Spinal cord (tissue), 10 donors: ENCODE measurements at places on chromosomes 12 and 14.

DNA sequence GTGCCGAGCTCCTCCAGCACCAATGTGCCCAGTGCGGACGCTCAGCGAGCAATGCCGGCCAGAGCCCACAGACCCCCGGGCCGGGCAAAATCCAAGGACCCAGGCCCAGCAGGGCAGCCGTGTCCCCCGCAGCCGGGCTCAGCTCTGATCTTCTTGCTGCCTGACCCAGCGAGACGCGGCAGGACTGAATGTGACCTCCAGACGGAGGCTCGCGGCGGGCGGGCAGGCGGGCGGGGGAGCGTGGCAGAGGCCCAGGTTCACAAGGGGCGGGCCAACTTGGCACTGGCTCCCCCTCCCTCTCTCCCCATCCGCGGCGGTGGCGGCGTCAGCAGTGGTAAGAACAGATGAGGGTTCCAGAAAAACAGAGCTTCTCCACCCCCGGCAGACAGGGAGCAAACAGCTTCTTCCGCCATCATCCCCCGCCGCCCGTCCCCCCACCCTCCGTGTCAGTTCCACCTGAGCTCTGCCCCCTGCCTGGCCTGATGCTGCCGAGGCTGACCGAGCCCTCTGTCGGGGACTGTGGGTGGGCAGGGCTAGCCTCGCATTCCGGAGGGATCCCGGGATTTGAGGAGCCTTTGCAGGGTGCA is 94.3 kb downstream of the RFLNA start:
- no peak for DNase-seq

GRCh38 chr12:127809275-127809674 is 457.7 kb upstream of the TMEM132C start:
- DNase-seq, result no peak

- no peak for DNase-seq
Measured at GRCh38 chr12:30988086-30988485, 61.5 kb downstream of the TSPAN11 start.

DNA sequence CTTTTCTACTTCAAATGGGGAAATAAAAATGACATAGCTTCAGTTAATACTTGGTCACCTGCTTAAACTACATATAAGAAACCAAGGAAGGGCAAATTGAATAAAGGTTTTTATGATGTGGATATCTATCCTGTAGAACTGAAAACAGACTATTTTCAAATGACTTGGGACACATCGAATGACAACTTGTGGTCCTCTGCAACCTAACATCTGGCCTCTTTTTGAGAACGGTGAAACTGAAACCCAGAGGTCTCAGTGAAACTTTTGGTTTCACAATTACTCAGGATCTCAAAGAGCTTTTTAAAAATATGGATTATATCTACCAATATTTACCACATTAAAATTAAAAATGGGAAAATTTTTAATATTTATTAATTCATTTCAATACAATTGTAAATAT is 65.2 kb downstream of the PPP2R5E start:
- no peak for DNase-seq

DNA sequence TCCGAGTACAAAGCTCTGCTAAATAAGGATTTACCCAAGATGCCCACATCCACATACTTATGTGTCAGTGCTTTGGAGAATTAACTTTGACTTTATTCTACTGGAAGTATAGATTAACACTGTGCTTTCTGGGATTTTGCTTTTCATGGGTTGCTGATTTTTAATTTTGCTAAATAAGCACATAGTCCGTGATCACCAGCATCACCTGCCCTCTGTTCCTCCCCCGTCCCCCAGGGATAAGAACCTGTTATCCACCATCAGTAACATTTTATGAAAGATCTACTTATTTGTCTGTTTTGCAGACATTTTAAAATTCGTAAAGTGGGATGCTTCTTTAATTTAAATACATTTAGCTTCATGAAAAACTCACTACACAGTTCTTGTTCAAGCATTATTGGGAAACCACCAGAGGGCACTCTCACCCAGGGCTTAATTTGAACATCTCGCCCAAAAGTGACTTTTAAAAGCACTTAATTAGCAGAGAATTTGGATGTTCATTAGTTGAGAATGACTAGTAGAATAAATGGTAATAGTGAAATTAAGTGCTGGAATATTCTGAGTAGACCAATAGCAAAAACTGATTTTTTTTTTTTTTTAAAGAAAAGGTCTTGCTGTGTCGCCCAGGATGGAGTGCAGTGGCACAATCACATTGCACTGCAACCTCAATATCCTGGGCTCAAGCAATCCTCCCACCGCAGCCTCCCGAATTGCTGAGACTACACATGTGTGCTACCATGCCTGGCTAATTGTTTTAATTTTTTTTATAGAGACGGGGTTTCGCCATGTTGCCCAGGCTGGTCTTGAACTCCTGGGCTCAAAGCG is 35.7 kb downstream of the MRPL42 start:
- peak; percentile 55 for DNase-seq

- no peak for DNase-seq
Measured at GRCh38 chr12:66746489-66747201, 67.8 kb upstream of the GRIP1 start.

- no peak for DNase-seq
Measured at GRCh38 chr14:87992346-87992717, 650 bp downstream of the GALC start.

GRCh38 chr12:114949058-114949820 is 265.3 kb upstream of the TBX3 start:
- no peak for DNase-seq

GRCh38 chr14:45698462-45699134 is 445.6 kb upstream of the MIS18BP1 start:
- DNase-seq, result no peak

- DNase-seq, result no peak
Measured at GRCh38 chr12:76192416-76192815, 107.9 kb upstream of the NAP1L1 start.

- DNase-seq, result no peak
Measured at GRCh38 chr12:71686658-71687025, 760 bp downstream of the TMEM19 start.

DNA sequence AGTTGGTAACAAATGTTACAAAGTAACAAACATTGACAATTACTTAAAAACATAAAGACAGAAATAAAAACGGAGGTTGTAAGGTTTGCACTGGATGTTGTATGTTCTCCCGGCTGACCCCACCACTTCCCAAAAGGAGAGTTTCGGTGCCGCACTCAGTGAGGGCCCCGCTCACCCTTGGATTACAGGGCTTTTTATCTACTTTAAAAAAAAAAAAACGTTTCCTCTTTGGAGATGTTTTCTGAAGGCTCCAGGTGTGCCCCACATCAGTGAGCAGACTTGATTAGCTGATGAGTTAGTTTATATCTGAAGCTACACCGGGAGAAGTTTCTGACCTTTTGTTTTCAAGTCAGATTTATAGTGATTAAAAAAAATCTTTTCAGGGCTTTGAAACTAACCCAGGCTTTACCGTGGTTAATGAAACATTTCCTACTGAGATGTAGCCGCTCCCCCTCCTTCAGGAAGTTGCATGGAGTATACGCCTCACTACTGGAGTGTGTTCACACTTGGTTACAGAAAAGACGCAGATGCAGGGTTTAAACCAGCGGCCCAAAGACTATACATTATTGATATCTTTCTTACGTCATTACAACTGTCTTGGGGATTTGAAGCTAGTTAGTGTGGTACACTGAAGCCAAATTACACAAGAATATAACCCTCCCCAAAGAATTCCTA is 38.0 kb upstream of the BCL7A start:
- no peak for DNase-seq

GRCh38 chr12:105454688-105455087 is 124.2 kb downstream of the C12orf75 start:
- DNase-seq, result no peak

DNA sequence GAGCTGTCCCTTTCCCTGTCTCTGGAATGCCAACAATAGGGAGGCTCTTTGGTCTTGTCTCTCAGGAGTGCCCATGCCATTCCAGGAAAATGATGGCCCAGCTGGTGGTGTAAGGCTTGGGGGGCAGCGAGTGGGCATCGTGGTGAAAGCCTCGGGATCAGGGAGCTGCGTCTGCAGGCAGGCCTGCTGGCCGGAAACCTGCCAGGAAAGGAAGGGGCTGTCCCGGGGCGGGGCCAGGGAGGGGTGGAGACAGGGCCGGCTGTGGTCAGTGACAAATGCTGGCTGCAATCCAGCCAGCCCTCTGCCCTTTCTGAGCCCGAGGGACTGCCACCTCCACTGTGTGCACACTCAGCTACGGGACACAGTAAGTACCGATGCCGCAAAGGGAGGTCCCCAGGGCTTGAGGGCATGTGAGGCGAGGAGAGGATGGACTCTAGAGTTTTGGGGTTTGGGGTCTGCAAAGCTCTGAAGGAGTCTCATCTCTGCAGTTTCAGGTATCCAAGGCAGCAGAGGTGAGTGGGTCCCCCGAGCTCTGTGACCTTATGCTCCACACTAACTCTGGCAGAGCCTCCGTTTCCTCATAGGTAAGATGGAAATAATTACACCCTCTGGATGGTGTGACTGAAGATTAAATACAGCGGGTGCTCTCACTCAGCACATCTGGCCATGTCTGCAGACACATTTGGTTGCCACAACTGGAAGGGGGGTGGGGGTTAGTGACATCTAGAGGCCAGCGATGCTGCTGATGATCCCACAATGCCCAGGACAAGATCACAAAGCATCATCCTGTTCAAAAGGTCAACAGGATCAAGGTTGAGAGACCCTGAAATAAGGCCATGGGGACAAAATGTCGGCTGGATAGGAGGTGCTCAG is at the start of gene SERPINA5:
Gene SERPINA5, plus strand, starts transcription at position 300 of the 873 bp plus-strand sequence. CDS start 5,937 bp downstream, outside the sequence.
- no peak for DNase-seq

- no peak for DNase-seq
Measured at GRCh38 chr14:59394268-59394667, 70.9 kb downstream of the GPR135 start.

- no peak for DNase-seq
Measured at GRCh38 chr12:117093431-117093830, 5.8 kb downstream of the TESC start.

DNA sequence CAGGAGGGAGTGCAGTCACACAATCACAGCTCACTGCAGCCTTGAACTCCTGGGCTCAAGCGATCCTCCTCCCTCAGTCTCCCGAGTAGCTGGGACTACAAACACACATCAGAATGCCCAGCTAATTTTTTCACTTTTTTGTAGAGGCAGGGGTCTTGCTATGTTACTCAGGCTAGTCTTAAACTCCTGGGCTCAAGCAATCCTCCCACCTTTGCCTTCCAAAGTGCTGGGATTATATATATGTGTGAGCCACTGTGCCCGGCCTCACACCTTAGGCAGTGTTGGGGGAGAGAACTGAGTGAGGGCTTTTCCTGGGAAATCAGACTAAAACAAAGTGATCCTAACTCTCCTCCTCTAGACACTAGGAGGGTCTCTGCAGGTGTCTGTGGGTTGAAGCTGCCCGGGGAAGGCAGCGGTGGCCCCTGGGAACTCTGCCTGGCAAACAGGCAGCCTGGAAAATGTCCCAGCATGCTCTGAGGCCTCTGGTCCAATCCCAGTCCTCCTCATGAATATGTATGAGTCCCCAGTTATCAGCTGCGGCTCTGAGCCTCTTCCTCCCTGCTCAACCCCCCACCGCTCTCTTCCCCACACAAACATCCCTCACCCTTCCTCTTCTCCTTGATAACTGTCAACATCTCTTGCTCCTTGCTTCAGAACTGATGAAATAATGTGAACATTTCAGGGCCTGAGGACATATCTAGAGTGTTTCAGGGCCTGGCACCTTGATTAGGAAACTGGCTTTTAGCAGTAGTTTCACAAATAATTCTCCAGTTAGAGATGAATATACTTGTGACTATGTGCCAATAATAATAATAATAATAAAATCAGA is 7.9 kb upstream of the NAA25 start:
- peak; percentile 91 for DNase-seq

GRCh38 chr12:90166012-90166411 is 457.4 kb upstream of the ATP2B1 start:
- DNase-seq, result no peak

DNA sequence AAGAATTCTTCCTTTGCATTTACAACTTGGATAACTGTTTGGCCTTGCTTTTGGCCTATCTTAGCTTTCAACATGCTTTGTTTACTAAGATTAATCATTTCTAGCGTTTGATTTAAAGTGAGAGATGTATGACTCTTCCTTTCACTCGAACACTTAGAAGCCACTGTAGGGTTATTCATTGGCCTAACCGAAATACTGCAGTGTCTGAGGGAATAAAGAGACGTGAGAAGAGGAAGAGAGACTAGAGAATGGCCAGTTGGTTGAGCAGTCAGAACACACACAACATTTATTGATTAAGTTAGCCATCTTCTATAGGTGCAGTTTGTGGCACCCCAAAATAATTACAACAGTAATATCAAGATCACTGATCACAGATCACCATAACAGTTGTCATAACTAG is 62.3 kb upstream of the CCDC175 start:
- DNase-seq, result no peak

DNA sequence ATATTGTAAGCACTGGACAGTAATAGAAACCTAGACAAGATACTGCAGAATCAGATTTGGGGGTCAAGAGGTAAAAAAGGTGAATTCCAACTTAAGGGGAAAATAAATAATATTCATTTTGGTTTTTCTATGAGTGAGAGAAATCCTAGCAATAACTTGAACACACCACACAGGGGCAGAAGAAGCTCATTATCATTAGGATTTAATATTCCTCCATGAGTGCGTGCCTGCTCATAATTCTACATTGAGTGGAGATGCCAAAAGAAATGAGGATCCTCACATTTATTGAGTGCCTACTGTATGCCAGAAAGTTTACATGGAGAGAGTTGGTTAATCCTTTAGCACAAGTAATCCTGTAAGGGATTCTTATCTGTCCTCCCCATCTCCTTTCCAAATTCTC is 40.5 kb upstream of the C14orf132 start:
- DNase-seq, result peak; percentile 39

GRCh38 chr12:7712841-7713442 is 1.7 kb downstream of the DPPA3 start:
- DNase-seq, result no peak

GRCh38 chr12:56462565-56462964 is 5.8 kb upstream of the SPRYD4 start:
- no peak for DNase-seq

DNA sequence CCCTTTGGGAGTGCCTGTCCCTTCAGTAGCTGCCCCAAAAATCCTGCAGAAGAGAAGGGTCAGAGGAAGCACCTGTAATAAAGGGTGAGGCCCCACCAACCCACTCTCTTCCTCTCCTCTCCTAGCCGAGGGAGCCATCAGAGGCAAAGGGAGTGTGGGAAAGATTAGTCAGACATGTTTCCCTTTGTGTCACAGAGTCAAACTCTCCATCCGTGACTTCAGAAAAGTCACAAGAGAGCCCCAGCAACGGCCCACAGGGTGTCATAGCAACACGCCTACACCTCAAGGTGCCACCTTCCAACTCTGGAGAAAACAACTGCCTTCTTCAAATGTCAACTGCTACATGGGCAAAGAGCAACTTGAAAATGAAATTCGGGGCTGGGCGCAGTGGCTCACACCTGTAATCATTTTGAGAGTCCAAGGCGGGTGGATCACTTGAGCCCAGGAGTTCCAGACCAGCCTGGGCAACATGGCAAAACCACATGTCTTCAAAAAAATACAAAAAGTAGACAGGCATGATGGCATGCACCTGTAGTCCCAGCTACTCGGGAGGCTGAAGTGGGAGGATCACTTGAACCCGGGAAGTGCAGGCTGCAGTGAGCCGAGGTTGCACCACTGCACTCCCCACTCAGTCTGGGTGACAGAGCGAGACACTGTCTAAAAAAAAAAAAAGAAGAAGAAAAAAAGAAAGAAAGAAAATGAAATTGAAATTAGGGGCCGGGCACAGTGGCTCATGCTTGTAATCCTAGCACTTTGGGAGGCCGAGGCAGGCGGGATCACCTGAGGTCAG is 17.7 kb upstream of the CD27 start:
- no peak for DNase-seq

- no peak for DNase-seq
Measured at GRCh38 chr12:12249216-12250050, 17.4 kb downstream of the LRP6 start.

GRCh38 chr12:7989827-7990491 is 42.6 kb upstream of the FOXJ2 start:
- no peak for DNase-seq
